ENCODE measurements at places on chromosomes 12 and 14.
A peak's percentile ranks its signal among the peaks of the same experiment; 100 is the strongest.

- DNase-seq, result no peak
Measured at GRCh38 chr12:13052421-13052820, 8.2 kb downstream of the FAM234B start.

DNA sequence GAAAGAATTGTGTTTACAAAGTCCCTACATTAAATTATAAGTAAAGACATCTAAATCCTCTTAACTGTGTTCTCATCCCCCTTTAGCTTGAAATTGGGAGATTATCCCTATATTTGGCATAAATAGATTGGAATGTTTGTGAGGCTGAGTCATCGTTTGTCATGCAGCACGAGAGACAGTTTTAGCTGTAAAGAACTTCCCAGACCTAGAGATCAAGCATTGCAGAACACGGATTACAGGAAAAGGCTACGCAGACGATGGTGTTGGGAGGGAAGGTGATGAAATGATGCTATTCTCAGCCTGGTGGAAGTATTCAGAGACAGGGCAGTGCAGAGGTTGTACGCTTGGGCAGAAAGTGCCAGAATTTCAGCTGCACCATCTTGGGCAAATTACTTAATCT, 93.8 kb downstream of the PTPRB start:
- peak; percentile 11 for DNase-seq

DNA sequence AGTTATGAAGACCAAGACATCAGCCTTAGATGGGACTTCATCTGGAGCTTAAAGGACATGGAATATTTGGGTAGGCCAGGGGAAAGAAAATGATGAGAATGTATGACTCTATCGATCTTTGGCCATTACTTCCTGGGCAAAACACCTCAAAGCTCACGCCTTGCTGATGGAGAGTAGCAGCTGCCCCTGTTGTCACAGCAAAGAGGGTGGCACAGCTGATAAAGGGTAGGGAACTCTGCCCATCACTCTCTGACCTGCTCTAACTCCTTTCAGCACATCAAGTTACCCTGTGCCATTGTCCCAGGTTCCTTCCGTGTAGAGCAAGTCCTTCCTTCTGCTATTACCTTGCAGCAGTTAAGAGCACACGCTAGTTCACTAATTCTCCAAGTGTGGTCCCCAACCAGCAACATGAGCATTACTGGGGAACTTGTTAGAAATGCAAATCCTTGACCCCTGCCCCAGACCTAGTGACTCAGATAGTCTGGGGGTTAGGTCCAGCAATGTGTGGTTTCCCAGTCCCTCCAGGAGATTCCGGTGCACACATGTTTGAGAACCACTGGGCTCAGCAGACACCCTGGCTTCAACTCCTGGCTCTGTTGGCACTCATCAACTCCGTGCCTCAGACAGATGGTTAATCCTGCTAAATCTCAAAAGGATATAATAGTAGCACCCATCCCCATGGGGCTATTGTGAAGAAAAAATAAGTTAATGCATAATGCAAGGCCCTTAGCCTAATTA, 93.7 kb upstream of the EEA1 start:
- DNase-seq, result no peak

DNA sequence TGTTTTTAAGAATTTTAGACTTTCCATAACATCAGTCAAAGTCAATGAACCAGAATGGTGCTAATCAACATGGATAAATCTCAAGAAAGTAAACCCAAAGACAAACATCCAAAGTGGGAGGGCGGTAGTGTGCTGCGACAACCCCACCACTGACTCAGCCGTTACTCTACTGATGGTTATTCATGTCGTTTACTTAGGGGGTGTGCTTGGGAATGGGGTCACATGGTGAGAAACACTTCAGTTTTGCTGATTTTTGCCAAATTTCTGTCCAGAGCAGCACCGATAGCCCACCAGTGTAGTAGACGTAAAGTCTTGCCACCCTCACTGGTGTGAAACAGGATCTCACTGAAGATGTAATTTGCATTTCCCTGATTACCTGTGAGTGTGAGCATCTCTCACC, 99.9 kb downstream of the ADGRD1 start:
- DNase-seq, result no peak

- DNase-seq, result no peak
Measured at GRCh38 chr12:109868182-109869051, 11.9 kb downstream of the GLTP start.

DNA sequence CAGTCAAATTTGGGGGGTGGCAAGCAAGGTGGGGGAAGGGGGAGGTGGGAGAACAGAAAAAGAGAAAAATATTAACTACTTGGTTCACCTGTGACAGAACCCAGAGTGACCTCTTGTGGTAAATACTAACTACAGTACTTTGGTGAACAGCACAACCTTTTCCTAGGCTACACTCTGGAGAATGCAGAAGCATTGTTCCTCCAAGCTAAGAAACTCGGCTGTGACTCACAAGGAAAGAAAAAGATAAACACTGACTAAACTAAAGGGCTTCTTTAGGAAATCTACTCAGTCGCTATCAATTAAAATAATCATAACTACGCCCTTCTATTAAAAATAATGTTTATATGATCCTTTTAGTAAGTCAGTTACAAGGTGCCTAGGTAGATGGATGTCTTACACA, 5.4 kb downstream of the KCNH5 start:
- peak; percentile 50 for DNase-seq

- no peak for DNase-seq
Measured at GRCh38 chr12:93790472-93791152, 113.4 kb downstream of the CRADD start.

- no peak for DNase-seq
Measured at GRCh38 chr14:30108975-30109700, 181.5 kb upstream of the PRKD1 start.

DNA sequence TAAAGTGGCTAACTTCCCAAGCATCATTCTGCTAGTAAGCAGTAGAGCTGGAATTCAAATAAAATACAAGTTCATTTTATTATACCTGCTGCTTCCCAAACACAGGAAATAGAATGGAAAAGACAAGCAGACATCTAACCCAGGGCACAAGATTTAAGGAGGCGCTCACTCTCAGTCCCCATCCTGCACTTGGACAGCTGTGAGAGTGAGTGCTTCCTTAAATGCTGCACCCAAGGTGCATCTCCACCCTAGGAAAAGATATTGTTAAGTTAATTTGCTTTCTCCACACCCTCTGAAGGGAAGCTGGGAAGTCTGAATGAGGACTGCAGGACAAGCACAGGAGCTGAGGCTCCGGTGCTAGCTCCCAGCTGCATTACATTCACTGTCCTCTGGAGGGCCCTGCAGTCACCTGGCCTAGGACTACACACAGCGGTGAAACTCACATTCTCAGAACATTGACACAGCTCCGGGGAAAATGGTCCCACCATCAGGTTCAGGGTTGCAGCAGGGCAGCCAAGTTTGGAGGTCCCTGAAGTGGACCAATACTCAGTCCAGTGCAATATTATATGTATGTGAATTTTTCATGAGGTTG, 14.2 kb downstream of the HEBP1 start:
- DNase-seq, result no peak

DNA sequence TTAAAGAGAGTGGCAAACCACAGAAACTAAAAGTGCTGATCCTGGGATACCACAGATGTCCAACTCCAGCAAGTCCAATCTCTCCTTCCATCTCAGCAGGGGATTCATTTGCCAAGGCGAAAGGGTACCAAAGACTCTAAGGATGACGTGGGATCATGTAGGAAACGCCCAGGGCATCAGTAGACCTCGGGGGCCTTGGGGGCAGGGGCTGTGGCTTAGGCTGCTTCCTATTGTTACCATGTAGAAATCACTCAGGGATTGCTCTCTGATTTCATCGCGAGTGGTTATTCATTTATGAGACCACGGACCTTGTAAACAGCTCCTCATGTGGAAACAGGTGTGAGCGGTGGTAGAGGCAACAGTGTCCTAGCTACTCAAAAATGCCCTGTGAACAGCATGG, 149.3 kb upstream of the FKBP4 start:
- DNase-seq, result no peak

DNA sequence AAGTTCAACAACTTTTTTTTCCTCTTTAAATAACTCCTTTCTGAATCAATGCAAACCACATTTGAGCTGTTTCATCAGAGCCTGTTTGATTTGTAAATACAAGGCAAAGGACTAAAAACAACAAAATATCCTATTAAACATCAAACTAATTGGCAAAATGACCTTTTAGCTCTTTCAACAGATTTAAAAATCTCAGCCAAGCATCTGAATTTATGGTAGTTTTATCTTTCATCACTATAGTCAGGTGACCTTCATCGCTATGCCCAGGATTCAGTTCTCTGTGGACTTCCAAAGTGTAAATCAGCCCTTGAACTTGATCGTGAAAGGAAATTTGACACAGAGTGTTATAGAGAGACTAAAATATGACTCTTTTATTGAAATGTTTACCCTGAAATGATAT, 1554.5 kb upstream of the FLRT2 start:
- DNase-seq, result no peak

DNA sequence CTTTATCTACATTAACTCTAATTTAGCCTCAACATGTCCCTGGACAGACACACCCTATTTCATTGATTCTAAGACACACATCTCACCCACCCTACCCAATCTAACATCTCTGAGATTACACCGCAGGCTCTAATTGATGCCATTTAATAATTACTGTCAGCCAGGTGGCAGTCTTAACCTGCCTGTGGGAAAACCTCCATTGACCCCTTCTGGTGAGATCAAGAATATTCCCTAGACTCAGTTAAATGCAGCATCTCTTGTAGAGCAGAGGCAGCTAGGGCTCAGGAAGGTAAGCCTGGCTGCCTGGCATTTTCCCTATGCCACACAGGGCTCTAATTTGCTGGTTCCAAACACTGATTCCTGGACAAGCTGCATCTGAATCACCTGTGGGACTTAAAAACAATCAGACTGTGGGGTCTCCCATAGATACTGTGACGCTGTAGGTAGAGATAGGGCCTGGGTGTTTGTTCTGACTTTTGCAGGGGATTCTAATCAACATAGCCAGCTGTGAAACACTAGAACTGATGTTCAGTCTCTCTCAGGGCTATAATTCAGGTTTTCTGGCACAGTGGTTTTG, 14.3 kb downstream of the MCRS1 start:
- peak; percentile 35 for DNase-seq

DNA sequence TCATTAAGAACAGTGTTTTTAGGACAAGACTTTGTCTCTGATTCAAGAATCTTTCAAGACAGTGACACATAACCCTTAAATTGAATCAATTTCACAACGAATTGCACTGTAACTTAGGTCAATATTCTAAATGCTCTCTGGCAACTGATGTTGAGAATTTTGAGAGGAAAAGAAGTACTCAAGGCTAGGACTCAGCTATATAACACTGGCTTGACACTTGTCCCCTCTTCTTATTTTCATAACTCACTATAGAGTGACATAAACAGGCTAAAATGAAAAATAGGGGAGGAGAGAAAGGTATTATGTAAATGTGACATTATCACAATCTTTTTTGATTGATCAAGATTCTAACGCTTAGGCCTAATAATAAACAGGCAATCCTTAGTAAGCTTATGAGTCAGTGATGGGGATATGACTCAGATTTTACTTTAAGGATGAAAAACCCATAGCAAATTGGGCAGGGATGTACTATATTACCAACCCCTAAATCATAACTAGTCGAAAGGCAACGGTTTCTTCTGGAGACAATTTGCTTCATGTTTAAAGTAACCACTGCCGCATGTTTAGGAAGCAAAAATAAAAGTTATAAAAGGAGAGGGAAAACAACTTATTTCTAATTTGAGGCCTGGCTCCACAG, 10.9 kb downstream of the BTG1 start:
- DNase-seq, result peak; percentile 23

- DNase-seq, result no peak
Measured at GRCh38 chr14:96217376-96217913, 12.8 kb downstream of the BDKRB2 start.

- DNase-seq, result no peak
Measured at GRCh38 chr12:2335513-2335912, 282.7 kb downstream of the CACNA1C start.

DNA sequence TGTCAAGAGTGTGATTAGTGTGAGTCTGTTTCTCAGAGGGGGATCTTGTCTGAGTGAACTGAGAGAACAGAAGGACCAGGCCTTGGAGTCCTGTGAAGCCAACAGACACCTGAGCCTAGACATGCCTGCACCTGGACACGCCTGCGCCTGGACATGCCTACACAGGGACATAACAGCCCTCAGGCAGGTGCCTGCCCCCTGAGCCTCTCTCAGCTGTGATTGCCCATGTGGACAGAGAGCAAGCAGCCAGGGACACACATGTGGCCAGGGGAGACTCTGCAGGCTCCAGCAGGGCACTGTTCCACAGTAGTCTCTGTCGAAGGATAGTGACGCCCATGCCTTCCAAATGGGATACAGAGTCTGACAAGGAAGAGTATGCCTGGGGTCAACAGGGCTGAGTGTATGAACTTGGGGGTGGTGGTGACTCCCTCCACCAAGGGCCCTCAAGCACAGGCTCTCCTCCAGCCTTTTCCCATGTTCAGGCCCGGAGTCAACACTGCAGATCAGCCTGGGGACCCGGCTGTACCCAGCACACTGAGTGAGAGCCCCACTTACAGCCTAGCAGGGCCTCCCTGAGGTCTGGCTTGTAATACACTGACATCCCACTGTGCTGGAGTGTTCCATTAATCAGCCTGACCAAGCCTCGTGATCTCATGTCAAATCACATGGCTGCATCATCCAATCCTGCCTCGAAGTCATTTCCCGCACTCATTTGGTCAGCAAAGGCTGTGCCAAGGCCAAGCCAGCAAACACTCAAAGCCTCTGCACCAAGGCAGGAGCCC, 173.0 kb downstream of the CALM1 start:
- no peak for DNase-seq

GRCh38 chr14:93099196-93099595, 16.5 kb downstream of the ITPK1 start:
- DNase-seq, result no peak

- DNase-seq, result no peak
Measured at GRCh38 chr14:103669370-103669769, 40.4 kb downstream of the KLC1 start.

- DNase-seq, result no peak
Measured at GRCh38 chr12:127594351-127594970, 672.5 kb upstream of the TMEM132C start.

DNA sequence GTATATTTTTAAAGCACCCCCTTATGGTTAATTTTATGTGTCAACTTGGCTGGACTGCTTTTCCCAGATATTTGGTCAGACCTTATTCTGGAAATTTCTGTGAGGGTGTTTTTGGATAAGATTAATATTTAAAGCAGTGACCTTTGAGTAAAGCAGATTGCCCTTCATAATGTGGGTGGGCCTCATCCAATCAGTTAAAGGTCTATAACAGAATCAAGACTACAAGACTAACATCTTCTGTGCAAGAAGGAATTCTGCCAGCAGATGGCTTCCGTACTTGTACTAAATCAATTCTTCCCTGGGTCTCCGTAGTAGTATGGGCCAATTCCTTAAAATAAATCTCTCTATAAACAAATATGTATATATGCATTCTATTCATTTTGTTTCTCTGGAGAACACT, 257.6 kb downstream of the ETNK1 start:
- no peak for DNase-seq
